ENCODE measurements at places on chromosomes 5 and 9. TPM values are rescaled to one million over a fixed set of nuclear protein-coding genes. Genes with fewer than 3 reads are reported as not detected.
A peak's percentile ranks its signal among the peaks of the same experiment; 100 is the strongest.

The EDIL3 gene
- total RNA-seq: 154 TPM

The GABRA1 gene
- not detected for total RNA-seq

- no peak overlapping the region for H3K27ac ChIP-seq
- H3K27me3 ChIP-seq: no peaks in the 10 kb centered on the region
- H3K4me1 ChIP-seq: no peaks in the 10 kb centered on the region
- no peaks in the 10 kb centered on the region for H3K36me3 ChIP-seq
- no peak overlapping the region for H3K4me3 ChIP-seq
These were observed 7.0 kb downstream of the MAMDC4 start for GRCh38 chr9:136858844-136859757.

GRCh38 chr9:114504341-114505186 lies 709 bp downstream of the WHRN start:
- H3K4me3 ChIP-seq: peak overlapping the region; percentile 45
- H3K27ac ChIP-seq: no peak overlapping the region
- peak; percentile 85 for DNase-seq
- H3K36me3 ChIP-seq: no peaks in the 10 kb centered on the region

The WNT8A gene
- not detected for total RNA-seq

GRCh38 chr5:127910307-127910956 lies 173.1 kb upstream of the SLC12A2 start:
- no peak overlapping the region for H3K4me3 ChIP-seq
- no peak overlapping the region for H3K27ac ChIP-seq
- H3K36me3 ChIP-seq: no peaks in the 10 kb centered on the region
- DNase-seq: no peak
- H3K4me1 ChIP-seq: no peaks in the 10 kb centered on the region
- H3K27me3 ChIP-seq: no peaks in the 10 kb centered on the region

The F2RL2 gene
- 0.51 TPM for total RNA-seq

The NR6A1 gene
- total RNA-seq: 1.6 TPM
